ENCODE measurements at places on chromosomes 1 and 21.

DNA sequence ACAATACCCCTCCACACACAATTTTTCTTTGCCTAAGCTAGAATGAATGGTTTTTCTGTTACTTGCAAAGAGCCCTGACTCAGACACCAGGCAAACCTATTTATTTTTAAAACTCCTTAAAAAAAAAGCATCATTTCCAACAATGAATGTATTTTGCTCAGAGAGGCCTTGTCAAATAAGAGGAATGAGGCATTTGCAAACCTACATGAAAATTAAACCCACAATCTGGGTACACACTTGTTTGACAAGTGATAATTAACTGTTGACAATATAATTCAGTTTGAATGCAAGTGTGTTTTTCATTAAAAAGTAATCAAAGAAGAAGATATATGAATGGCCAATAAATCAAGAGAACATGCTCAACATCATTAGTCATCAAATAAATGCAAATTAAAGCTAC lies 339.5 kb downstream of the PTPRU start:
- DNase-seq = no peak

DNA sequence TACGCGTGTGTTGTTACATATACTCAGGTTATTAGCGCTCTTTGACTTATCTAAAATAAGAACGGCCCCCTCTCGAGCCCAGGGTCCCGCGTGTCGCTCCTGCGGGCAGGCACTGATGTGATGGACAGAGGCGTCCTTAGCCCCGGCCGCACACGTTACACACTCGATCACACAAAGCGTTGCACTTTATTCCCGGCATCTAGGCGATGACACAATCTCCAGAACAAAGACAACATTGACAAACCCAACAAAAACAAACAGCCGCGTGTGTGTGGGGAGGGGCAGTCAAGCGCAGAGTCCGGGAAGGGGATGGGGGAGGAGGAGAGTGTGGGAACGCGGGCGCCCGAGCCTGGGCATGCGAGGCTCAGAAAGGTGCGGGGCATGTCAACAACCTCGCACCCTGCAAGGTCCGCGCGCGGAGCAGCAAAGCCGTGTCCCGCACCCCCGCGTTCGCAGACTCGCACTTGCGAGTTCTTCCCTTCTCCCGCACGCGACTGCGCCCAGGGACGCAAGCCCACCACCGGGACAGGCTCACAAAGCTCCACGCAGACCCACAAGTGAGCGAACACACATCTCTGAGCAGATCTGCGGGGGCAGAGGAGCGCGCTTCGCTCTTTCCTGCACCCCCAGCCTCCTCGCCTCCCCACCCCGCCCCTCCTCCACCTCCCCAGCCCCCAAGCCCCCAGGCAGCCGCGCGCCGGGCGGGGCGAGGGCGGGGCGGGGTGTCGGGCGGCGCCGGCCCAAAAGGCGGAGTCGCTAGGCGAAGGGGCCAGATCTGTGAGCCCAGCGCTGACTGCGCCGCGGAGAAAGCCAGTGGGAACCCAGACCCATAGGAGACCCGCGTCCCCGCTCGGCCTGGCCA lies at the start of gene EFNA1:
Gene EFNA1, plus strand, starts transcription at position 772 of the 862 bp plus-strand sequence. CDS start 102 bp downstream, outside the sequence.
- DNase-seq = peak; percentile 38

- DNase-seq = no peak
Observed at GRCh38 chr1:201419256-201419655, 2.3 kb downstream of the TNNI1 start.

GRCh38 chr1:61279570-61279969 lies 197.2 kb downstream of the NFIA start:
- no peak for DNase-seq

- DNase-seq = no peak
Observed at GRCh38 chr1:89171067-89171438, 4.8 kb downstream of the GBP7 start.

DNA sequence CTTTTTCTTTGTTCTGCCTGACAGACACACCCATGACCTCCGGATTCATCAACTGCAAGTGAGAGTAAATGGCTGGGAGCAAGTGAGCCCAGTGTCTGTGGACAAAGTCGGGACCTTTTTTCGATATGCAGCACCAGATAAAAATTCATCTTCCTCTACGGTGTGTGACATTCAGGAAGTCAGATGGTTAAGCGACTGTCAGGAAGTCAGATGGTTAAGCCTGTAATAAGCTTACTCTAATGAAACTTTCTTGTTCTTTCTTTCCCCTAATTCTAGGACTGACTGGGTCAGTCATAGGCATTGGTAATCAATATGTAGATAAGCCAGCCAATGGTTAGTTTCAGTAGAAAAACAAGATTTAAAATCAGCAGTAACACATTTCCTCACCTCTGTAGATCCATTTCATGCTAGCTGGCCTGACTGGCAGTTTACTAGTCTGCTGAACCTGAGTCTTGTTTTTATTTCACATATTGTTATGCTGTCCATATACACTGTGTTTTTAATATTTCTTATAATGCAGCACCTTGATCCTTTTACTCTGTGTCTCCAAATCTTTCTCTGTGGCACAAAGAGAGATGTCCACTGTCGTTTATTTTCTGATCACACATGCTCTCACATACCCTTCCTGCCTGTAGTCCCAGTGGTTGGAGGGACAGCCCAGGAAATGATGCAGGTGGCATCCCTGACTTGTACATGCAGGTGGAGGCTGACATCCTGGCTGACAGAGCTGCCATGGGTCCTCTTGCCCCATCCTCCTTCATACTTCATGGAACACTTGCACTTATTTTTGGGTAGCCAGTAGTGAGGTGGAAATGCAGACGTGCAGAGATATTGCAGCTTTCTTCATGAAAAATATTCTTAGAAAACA lies 115.8 kb downstream of the VPS13D start:
- no peak for DNase-seq

GRCh38 chr1:188140958-188141357 lies 1312.2 kb downstream of the PLA2G4A start:
- no peak for DNase-seq

DNA sequence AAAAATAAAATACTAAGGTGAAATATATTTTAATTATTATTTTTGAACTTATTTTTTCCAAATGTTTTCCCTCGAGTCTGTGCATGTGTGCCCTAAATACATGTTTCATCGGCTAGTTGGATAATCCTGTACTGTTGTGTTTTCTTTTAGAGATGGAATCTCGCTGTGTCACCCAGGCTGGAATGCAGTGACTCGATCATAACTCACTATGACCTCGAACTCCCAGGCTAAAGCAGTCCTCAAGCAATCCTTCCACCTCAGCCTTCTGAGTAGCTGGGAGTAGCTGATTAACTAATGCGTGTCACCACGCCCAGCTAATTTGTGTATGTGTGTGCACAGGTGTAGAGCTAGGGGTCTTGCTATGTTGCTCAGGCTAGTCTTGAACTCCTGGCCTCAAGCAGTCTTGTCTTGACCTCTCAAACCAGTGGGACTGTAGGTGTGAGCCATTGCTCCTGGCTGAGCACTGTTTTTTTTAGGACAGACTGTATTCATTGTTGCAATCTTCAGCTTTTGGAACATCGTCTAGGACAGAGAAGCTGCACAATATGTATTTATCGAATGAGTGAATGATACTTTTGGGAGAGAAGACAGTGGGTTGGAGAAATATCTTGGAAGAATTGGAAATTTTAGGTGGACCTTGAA lies 4.8 kb upstream of the TMCO1 start:
- DNase-seq = peak; percentile 56

- DNase-seq = no peak
Observed at GRCh38 chr1:112937070-112937469, 18.9 kb downstream of the SLC16A1 start.

GRCh38 chr1:51252366-51252765 lies 16.3 kb downstream of the RNF11 start:
- no peak for DNase-seq

- no peak for DNase-seq
Observed at GRCh38 chr1:193479187-193479586, 292.8 kb upstream of the B3GALT2 start.

DNA sequence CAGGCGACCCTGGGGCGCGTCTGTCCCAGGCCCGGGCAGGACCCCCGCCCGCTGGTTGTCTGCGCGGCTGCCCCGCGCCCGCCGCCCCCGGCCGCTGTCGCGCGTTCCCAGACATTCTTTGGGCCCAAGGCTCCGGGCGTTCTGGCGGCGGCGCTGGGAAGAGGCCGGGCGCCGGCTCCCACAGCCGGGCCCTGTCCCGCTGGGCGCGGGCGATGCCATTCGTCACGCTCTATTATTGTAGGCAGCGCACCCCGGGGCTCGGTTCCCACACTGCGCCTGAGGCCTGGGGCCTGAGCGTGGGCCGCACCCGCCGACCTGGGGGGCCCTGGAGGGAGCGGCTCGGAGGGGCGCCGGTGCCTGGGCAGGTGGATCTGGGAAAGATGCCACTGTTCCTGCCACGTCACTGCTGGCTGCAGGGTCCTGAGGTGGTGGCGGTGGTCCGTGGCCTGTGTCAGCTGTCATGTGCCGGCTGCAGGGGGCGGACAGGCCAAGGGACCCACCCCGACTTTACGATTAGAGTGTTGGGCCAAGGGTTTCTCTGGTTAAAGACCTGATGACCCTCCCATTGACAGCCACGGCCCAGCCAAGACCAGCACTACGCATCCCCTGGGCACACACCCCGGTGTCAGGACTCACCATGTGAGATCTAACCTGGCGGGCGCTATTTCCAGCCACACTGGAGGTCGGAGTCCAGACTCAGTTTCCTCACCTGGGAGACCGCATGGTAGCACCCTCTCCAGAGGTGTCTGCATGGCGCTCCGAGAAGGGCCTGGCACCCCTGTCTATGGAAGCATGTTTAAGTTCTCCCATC lies 55.1 kb upstream of the ADARB1 start:
- DNase-seq = no peak

DNA sequence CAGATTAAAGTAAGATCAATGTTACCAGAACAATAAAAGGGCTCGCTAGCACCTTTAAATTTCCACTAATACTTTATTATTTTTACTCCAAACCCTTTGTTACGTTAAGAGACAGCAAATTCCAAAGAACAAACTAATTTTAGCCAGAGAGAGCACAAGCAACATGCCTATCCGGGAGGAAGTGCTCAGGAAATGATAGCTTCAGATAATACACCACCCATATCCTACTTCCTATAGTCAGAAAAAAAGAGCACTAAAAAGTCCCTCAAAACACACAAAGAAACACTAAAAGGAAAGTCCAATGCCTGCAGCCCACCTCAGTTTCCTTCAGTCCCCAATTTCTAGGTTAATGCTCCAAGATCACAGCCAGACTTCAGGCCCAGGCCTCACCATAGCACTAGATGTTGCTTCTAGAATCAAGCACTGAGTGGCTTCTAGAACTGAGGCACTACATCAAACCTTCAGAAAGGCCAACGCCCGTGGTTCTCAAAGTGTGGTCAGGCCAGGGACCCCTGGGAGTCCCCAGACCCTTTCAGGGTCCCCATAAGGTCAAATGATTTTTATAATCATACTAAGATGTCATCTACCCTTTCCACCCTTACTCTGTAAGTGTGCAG lies 142.6 kb downstream of the PSMG1 start:
- DNase-seq = no peak

DNA sequence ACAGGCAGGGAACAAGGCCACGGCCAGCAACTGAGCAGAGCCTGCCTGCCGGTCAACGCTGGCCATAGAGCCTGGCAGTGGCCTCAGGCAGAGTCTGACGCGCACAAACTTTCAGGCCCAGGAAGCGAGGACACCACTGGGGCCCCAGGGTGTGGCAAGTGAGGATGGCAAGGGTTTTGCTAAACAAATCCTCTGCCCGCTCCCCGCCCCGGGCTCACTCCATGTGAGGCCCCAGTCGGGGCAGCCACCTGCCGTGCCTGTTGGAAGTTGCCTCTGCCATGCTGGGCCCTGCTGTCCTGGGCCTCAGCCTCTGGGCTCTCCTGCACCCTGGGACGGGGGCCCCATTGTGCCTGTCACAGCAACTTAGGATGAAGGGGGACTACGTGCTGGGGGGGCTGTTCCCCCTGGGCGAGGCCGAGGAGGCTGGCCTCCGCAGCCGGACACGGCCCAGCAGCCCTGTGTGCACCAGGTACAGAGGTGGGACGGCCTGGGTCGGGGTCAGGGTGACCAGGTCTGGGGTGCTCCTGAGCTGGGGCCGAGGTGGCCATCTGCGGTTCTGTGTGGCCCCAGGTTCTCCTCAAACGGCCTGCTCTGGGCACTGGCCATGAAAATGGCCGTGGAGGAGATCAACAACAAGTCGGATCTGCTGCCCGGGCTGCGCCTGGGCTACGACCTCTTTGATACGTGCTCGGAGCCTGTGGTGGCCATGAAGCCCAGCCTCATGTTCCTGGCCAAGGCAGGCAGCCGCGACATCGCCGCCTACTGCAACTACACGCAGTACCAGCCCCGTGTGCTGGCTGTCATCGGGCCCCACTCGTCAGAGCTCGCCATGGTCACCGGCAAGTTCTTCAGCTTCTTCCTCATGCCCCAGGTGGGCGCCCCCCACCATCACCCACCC lies at the start of gene TAS1R3:
Gene TAS1R3, plus strand, starts transcription at position 213 of the 898 bp plus-strand sequence. Its CDS starts 66 bp downstream, at position 279.
- DNase-seq = no peak

DNA sequence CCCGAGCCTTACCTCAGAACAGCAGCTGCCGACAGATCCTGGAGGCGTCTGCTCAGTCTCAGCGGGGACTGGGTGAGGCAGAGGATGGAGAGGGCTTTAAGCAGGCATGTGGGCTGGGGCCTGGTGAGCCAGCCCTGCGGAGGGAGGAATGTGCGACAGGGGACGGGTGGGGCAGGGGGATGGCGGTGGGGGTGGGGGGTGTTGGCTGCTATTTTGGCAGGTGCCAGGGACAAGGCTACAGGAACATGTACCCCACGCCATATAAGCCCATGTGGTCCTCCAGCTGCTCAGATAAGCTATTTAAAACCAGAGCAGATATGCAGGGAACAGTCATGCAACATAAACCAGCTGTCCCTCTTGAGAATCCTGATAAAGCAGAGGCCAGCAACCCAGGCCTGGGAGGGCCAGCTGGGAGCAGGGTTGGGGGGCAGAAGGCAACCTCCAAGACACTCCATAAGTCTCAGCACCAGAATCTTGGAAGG lies at the start of gene TNNT2:
Gene TNNT2, minus strand, starts transcription at position 70 of the 482 bp plus-strand sequence. CDS start 4,426 bp downstream, outside the sequence.
- DNase-seq = no peak

DNA sequence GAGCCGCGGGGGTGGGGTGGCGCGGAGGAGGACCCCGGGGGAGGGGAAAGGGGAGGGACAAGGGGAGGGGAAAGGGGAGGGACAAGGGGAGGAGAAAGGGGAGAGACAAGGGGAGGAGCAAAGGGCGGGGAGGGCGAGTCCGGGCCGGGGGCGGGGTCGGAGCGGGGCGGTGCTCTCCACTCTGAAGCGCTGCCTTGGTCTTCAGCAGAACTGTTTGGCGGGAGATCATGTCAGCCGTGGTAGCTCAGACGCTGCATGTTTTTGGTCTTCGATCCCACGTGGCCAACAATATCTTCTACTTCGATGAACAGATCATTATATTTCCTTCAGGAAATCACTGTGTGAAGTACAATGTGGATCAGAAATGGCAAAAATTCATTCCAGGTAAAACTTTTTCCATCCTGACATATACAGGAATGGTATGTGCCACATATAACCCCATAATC lies 420 bp downstream of the CFAP57 start:
- peak; percentile 66 for DNase-seq
